Osteoblast (primary cell): ENCODE measurements at places on chromosomes 12 and 14. TPM values are rescaled to one million over a fixed set of nuclear protein-coding genes. Genes with fewer than 3 reads are reported as not detected.

EP400 gene
- 14.4 and 14.5 TPM in 2 replicates for total RNA-seq

- no peak for DNase-seq
- peak overlapping the region; percentile 80 for H3K4me3 ChIP-seq
- peaks cover 6% of the 10 kb centered on the region for H3K4me1 ChIP-seq
- H3K36me3 ChIP-seq: no peaks in the 10 kb centered on the region
These were observed 1.3 kb downstream of the PPP1R13B start for GRCh38 chr14:103846097-103846496.

- H3K27ac ChIP-seq: no peak overlapping the region
- H3K4me1 ChIP-seq: peaks cover 8% of the 10 kb centered on the region
- no peak for DNase-seq
- H3K36me3 ChIP-seq: no peaks in the 10 kb centered on the region
- H3K4me3 ChIP-seq: no peak overlapping the region
These were observed 48.3 kb downstream of the SCN8A start for GRCh38 chr12:51639361-51639760.

DNA sequence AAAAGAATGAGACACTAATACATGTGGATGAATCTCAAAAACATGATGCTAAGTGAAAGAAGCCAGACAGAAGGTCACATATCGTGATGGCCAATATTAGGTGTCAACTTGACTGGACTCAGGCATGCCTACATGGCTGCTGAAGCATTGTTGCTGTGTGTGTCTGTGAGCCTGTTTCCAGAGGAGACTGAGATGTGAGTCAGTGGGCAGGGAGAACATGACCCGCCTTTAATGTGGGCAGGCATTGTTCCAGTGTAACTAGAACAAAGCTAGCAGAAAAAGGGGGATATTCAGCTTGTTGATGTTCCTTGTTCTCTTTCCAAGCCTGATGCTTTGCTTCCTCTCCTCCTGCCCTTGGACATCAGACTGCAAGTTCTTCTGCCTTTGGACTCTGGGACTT is 47.6 kb downstream of the DCAF5 start:
- peaks cover 26% of the 10 kb centered on the region for H3K36me3 ChIP-seq
- peak overlapping the region; percentile 34 for H3K27ac ChIP-seq
- H3K4me3 ChIP-seq: no peak overlapping the region

DNA sequence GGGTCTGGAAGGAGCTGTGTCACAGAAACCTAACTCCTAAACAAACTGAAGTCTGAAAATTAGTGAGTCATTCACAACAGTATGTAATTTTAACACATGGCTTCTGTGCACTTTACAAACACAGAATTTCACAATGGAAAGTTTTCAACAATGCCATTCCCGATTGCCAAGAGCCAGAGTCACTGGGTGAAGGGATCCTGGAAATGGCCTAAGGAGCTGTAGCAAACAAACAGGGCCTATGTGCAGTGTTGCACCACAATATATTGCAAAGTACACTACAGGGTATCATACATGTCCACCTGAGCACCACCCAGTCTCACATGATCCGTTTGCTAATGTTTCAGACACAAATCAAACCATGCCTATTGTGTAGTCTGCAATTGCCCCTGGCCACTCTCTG is 184.7 kb upstream of the OTX2 start:
- H3K27me3 ChIP-seq: no peaks in the 10 kb centered on the region
- H3K4me3 ChIP-seq: no peak overlapping the region
- no peak overlapping the region for H3K27ac ChIP-seq

GRCh38 chr12:17918013-17918412 is 172.0 kb downstream of the RERGL start:
- no peak overlapping the region for H3K4me3 ChIP-seq
- H3K27ac ChIP-seq: no peak overlapping the region
- H3K36me3 ChIP-seq: no peaks in the 10 kb centered on the region
- peaks cover 3% of the 10 kb centered on the region for H3K4me1 ChIP-seq
- DNase-seq: no peak

GRCh38 chr14:46051796-46052195 is 599.8 kb downstream of the RPL10L start:
- DNase-seq: no peak
- H3K4me1 ChIP-seq: no peaks in the 10 kb centered on the region
- H3K36me3 ChIP-seq: no peaks in the 10 kb centered on the region
- no peaks in the 10 kb centered on the region for H3K27me3 ChIP-seq

DNA sequence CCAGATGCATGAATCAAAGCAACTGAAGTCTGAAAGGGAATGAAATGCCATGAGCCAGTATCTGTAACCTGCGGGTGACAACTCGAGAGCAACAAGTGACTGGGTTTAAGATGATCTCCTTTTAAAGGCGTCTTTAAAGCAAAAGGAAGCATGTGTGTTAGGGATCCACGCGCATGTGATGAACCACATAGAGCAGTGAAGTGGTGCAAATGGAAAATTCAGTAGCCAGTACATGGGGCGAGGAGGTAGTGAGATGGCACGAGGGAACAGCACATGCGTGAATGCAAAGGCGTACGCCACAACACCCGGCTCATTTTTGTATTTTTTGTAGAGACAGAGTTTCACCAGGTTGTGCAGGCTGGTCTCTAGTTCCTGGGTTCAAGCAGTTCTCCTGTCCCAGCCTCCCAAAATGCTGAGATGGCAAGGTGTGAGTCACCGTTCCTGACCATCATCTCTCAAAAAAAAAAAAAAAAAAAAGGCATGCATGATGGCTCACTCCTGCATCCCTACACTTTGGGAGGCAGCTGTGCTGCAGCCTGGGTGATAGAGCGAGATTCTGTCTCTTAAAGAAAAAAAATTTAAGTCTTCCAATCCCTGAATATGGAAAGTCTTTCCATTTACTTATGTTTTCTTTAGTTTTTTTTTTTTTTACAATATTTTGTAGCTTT is 24.6 kb upstream of the BCL7A start:
- DNase-seq: peak; percentile 82
- no peak overlapping the region for H3K27ac ChIP-seq
- H3K27me3 ChIP-seq: no peaks in the 10 kb centered on the region
- H3K4me1 ChIP-seq: peaks cover 11% of the 10 kb centered on the region
- no peak overlapping the region for H3K4me3 ChIP-seq

GRCh38 chr14:87783071-87783470 is 209.9 kb downstream of the GALC start:
- H3K27ac ChIP-seq: no peak overlapping the region
- H3K36me3 ChIP-seq: no peaks in the 10 kb centered on the region
- no peaks in the 10 kb centered on the region for H3K4me1 ChIP-seq
- H3K27me3 ChIP-seq: no peaks in the 10 kb centered on the region

GRCh38 chr12:33438025-33438772 is 1.4 kb downstream of the SYT10 start:
- no peak overlapping the region for H3K27ac ChIP-seq
- no peaks in the 10 kb centered on the region for H3K36me3 ChIP-seq
- no peak overlapping the region for H3K4me3 ChIP-seq
- no peak for DNase-seq
- H3K4me1 ChIP-seq: no peaks in the 10 kb centered on the region

DNA sequence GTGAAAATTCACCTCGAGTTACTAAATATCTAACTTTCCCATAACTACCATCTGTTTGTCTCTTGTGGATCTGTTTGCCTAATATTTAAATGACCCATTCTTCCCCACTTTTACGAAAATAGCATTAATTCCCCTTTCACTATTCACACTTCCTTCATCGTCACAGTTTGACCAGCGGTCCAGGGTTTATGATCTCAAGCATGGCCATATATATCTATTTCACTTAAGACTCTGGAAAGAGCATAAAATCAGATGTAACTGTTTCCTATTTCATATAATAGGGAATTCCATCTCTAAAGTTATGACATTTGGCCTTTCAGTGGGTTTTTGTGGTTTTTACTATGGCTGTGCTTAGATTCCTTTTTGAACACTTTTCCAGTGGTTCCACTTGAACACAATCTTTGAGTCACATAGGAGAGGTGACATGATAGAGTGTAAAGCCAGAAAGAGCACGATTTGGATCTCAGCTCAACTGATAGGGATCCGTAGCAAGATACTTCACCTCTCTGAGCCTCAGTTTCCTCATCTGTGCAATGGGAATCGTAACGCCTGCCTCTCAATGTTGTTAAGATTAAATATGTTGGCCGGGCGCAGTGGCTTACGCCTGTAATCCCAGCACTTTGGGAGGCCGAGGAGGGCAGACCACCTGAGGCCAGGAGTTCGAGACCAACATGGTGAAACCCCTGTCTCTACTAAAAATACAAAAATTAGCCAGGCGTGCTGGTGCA is 754 bp upstream of the BCL2L14 start:
- no peak overlapping the region for H3K27ac ChIP-seq
- no peak overlapping the region for H3K4me3 ChIP-seq
- no peaks in the 10 kb centered on the region for H3K4me1 ChIP-seq
- H3K36me3 ChIP-seq: no peaks in the 10 kb centered on the region
- no peak for DNase-seq

DNA sequence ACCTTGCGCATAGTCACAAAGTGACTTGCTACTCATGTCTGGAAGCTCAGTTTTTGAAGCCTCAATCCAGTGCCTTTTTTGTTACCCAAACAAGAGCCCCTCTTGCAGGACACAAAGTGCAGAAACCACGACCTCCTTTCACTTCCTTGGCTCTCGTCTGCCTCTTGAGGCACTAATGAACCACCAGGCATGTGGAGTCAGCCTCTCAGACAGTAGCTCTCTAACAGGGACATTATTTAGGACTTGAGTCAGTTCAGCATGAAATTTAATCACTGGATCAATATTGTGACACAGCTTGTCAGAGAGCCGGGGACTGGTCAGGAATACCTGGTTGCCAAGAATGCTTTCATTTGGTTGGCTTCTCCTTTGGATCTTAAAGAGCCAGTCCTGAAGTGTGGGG is 46.7 kb downstream of the HSPB8 start:
- H3K27ac ChIP-seq: no peak overlapping the region
- H3K36me3 ChIP-seq: no peaks in the 10 kb centered on the region
- H3K27me3 ChIP-seq: no peaks in the 10 kb centered on the region
- no peaks in the 10 kb centered on the region for H3K4me1 ChIP-seq
- H3K4me3 ChIP-seq: no peak overlapping the region

GRCh38 chr14:71956920-71957563 is 24.8 kb downstream of the RGS6 start:
- H3K36me3 ChIP-seq: no peaks in the 10 kb centered on the region
- no peak overlapping the region for H3K27ac ChIP-seq
- H3K4me3 ChIP-seq: no peak overlapping the region

DNA sequence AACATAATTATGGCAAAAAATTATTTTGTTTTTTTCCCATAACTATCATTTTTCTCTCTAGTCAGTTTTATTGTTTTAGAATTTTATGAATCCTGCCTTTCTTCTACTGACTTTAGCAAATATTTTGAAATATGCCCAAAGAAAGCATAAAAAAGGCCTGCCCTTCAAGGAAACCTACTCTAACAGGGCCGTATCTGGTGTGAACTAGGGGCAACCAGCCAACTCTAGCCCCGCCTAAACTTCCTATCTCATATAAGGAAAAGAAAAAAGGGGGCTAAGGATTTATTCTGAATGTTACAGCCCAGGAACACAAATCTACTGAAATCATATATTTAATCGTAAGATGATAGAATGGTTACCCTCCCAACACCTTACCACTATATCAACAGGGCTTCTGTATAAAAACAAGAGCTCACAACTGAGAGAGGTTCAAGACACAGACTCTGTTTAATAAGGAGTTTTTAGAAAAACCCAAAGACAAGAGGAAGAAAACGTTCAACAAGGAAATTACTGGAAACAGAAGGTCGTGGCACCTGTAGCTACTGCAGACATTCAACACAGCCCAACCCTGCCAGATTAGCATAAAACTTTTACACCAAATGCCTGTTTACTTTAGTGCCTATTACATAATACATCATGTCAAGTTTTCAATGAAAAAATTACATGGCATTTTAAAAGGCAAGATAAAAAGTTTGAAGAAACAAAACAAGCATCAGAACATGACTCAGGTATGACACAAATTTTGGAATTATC is 12.9 kb upstream of the EPYC start:
- no peaks in the 10 kb centered on the region for H3K27me3 ChIP-seq
- H3K4me3 ChIP-seq: no peak overlapping the region
- no peaks in the 10 kb centered on the region for H3K4me1 ChIP-seq

DNA sequence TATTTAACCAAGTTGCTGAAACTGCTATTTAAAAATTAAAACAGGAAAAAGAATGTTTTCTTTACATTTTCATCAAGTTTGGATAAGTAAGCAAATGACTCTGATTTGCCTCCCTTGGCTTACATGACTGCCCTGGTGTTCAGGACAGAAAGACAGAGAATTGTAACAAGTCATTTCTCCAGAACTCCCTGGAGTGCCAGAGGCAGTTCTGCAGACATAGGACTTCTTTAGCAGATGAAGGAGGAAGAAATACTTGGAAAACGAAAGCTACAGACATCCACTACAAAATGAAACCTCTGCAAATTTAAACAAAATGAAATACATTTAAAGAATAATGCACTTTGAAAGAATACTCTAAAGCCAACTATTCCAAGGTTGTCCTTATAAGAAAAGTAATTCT is 253.9 kb downstream of the LRFN5 start:
- no peak overlapping the region for H3K4me3 ChIP-seq
- H3K36me3 ChIP-seq: no peaks in the 10 kb centered on the region
- H3K27me3 ChIP-seq: no peaks in the 10 kb centered on the region
